ENCODE measurements at places on chromosomes 11 and 22.

GRCh38 chr11:60860943-60861342, 5.2 kb upstream of the PTGDR2 start:
- DNase-seq: no peak

- DNase-seq: no peak
These were observed 112.6 kb downstream of the KCNQ1 start for GRCh38 chr11:2557381-2557780.

- no peak for DNase-seq
These were observed 193.4 kb downstream of the CASP12 start for GRCh38 chr11:104704888-104705287.

DNA sequence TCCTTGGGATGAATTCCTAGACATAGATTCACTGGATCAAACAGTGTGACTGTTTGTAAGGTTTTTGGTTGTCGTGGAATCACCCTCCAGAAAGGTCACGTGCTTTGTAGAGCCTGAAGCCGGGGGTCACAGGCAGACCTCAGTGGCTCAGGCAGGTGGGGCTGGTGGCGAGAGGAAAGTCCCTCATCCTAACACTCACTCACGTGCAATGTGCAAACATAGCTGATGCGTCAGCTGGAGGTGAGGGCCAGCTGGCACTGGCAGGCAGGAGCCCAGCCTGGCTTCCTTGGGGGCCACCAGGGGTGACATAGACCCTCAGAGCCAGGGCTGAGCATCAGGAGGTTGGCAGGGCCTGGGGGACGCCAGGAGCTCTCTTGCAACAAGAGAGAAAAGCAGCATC, 90.0 kb downstream of the ARHGAP8 start:
- DNase-seq: no peak

- no peak for DNase-seq
These were observed 213.6 kb downstream of the DYNC2H1 start for GRCh38 chr11:103322821-103323220.

DNA sequence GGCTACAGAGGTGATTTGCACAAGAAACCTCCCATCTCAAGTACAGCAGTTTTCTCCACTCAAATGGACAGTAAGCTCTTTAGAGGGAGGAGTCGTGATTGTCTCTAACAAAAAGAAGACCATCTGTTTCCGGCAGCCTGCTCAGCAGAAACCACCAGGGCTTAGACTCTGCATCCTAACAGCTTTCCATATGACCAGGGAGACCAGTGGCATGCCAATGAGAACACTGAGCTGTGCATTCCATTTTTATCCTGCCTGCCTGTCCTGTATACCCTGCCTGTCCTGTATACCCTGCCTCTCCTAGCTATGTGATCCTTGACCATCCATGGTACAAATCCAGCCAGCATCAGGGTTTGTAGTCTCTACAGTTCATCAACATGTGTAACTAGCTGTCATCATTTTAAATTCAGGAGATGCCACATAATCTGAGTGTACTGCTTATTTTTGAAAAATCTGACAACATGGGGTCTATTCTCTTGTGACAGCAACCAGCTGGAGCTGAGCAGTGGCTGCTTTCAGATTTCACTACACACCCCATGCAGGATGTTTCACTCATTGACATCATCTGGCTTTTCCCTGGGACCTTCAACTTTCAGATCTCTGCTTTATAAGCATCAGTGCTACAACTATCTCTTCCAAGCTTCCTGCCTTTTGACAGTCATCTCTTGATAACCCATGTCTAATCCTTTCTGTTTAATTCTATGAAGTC, 50.5 kb upstream of the POU2AF2 start:
- DNase-seq: no peak

DNA sequence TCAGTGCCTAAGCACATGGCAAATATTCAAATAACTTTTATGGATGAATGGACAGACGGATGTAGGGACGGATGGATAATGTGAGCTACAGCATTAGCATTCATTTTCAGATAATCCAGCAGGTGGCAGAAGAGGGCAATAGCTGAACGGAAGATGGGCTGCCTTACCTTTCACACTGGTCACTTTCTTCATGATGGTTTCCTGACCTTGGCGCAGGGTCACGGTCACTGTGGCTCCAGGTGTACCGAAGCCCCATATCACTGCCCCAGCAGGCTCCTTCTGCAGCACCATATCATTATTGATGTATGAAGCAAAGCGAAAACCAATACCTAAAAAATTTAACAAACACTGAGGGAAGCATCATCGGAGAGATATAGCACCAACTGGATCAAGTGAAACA, 4.3 kb downstream of the SIAE start:
- DNase-seq: no peak

GRCh38 chr11:65077451-65077850, 6.4 kb downstream of the CDCA5 start:
- no peak for DNase-seq

GRCh38 chr11:68025047-68025446, 5.4 kb upstream of the NDUFS8 start:
- no peak for DNase-seq

DNA sequence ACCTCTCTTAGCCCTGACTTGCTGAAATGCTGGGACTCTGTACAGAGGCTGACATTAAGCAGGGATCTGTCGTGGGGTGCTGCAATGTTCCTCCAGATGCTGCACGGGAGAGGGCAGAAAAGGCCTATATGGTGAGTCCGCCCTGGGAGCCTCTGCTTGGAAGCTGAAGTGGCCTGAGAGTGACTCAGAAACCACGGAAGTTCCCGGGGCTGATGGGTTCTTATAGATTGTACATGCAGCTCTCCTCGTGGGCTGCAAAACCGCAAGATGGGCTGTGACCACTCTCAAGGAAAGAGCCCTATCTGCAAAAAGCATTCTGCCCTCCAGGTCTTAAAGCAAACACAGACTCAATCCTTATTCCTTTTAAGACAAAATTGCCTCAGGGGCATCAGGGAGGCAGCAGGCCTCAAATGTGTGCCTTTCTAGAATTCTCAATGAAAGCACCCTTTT, 5.8 kb upstream of the SLC43A3 start:
- no peak for DNase-seq

GRCh38 chr11:88411265-88411664, 73.7 kb upstream of the CTSC start:
- no peak for DNase-seq

- no peak for DNase-seq
These were observed 30.8 kb upstream of the SLC22A12 start for GRCh38 chr11:64560139-64560771.

DNA sequence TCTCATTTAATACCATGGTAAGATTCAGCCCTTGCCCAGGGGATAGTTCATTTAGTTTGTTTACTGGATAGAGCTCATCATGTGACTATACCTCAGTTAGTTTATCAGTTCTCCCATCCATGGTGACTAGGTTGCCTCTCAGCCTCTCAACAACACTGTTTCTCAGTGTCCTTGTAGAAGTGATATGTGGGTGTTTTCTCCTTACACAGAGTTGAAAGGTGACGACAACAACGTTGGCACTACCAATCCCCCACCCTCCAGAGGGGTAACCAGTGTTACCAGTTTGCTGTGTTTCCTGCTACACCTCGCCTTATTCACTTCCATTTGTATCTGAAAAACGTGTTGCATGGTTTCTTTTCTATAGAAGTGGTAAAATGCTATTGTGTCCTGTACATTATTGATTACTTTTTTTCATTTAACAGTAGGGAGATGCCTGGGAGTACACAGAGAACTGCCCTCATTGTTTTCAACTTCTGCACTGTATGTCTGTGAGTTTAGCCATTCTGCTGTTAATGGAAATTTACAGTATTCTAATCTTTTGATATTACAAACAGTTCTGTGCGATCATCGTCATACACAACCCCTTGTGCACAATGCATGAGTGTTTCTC, 11.6 kb downstream of the NEAT1 start:
- DNase-seq: no peak

DNA sequence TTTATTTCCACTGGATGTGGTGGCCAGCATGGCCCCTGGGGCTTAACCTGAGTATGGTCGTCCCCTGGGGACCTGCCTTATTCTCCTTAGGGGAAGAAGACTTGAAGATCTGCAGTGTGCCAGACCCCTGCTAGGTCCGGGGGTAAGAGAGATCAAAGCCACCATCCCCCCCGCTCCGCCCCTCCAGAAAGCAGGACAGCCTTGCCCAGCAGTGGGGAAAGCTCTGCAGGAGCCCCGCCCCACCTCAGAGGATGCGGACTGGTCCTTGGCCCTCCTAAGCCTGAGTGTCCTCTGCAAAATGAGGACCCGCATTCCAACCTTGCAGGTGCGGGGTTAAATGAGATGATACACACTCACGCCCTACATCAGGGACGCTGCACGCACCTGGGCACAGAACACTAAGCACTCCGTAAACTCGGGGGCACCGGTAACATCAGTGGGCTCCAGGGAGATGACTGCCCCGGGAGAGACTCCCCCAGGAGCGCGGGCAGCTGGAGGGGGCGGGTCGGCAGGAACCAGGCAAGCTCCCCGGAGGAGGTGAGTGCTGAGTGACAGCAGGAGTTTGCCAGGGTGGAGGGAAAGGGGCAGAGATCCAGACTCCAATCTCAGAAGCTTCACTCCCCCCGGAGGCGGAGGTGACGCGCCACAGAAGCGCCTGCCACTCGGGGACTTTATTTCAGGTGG, 564 bp upstream of the ANO1 start:
- no peak for DNase-seq

DNA sequence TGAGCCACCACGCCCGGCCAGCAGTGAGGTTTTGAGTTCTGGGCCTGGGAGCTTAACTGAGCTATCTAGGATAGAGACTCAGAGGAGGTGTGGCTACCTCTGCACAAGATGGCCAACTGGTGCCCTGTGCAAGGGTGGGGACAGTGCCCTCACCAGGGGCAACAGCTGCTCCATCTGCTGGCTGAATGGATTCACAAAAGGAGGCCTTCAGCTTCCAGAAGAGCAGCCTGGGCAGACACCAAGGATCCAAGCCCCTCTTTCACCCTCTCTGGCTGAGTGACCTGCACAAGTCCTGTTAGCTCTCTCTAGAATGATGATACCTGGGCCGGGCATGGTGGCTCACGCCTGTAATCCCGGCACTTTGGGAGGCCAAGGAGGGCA, 33.5 kb upstream of the BAIAP2L2 start:
- no peak for DNase-seq

DNA sequence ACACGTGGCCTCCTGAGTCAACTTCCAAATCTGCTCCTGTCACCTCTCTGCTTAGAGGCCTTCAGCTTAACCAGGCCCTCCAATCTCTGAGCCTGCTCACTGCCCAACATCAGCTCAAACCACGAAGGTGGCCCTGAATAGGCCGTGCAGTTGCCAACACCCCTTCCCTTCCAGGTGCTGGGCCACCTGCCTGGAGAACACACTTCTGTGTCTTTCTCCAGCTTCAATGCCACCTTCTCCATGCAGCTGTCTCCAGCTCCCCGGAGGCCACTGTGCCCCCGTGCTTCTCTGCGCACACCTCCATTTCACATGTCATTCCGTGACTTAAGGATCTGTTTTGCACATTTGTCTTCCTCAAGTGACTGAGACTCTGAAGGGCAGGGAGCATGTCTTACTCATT, 5.3 kb downstream of the RELA start:
- no peak for DNase-seq

DNA sequence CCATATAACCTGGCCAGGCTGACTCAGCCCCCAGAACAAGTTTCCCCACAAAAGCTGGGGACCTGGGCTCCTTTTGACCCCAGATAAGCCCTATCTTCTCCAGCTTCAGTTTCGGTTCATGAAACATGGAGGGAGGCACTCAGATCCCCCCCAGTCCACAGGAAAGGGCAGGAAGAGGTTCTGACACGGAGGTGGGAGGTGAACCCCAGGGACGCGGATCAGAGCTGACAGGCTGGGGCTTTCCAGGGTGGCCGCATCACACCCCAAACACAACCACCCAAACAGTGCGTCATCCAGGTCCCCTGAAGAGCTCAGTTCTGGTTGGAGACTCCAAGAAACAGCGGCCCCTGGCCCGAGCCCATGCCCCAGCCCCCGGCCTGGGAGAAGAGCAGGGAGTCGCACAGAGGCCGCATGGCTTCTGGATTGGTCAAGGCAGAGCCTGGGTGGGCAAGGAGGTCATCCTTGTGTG, 44.3 kb upstream of the A4GALT start:
- no peak for DNase-seq

GRCh38 chr11:116930177-116930576, 92.8 kb upstream of the APOA1 start:
- DNase-seq: no peak

DNA sequence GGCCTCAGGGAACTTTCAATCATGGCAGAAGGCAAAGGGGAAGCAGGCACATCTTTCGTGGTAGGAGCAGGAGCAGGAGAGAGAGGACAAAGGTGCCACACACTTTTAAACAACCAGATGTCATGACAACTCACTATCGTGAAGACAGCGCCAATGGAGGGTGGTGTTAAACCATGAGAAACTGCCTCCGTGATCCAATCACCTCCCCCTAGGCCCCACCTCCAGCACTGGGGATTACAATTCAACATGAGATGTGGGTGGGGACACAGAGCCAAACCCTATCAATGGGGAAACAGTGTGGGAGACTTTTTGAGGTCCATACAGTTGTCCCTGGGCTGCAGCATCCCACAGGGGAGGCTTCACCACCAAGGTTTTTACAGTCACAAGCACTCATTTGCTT, 41.9 kb upstream of the CFAP300 start:
- no peak for DNase-seq

DNA sequence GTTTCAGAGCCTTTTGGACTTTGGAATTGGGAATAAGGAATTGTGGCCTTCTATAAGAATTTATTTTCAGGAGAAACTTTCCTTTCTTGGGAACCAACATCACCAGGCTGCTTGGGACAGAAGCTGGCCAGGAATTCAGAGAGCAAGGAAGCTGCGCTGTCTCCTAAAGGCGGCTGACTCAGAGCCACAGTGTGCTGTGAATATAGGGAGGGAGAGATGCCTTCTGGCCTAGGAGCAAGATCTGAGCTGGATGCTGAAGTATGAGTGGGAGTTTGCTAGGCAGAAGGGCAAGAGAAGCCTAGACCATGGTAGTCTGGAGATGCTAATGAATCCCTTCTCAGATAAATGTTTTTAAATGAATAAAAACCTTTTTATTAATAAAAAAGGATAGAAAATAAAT, 213.7 kb upstream of the TBCEL start:
- no peak for DNase-seq

- no peak for DNase-seq
These were observed 179.6 kb upstream of the ISX start for GRCh38 chr22:34886391-34886790.

DNA sequence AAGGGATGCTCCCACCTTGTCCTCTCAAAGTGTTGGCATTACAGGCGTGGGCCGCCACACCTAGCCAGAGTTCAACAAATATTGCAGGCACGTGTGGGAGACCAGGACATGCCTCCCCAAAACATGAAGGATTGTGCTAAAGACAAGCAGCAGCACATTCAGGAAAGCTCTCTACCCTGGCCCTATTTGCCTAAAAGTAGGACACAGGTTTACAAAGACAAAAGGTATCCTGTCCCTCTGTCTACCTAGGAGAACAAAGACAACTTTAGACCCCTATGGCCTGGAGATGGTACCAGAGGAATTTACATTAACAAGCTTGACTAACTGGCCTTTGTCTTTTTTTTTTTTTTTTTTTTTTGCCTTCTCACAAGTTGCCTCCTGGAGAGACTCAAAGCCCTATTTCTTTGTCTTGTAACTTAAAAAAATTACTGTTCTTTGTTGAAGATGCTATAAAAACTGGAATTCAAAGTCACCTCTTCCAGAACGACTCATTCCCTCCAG, 859 bp upstream of the ACCS start:
- DNase-seq: no peak
